ENCODE measurements at places on chromosomes 2 and 18.
A peak's percentile ranks its signal among the peaks of the same experiment; 100 is the strongest.

GRCh38 chr2:229666811-229667210 is 47.5 kb downstream of the DNER start:
- no peak for DNase-seq

- no peak for DNase-seq
Measured at GRCh38 chr2:97868986-97869721, 126.6 kb downstream of the TMEM131 start.

GRCh38 chr2:85787282-85787980 is 33.6 kb downstream of the ATOH8 start:
- no peak for DNase-seq

- no peak for DNase-seq
Measured at GRCh38 chr2:69499966-69500365, 62.7 kb upstream of the NFU1 start.

DNA sequence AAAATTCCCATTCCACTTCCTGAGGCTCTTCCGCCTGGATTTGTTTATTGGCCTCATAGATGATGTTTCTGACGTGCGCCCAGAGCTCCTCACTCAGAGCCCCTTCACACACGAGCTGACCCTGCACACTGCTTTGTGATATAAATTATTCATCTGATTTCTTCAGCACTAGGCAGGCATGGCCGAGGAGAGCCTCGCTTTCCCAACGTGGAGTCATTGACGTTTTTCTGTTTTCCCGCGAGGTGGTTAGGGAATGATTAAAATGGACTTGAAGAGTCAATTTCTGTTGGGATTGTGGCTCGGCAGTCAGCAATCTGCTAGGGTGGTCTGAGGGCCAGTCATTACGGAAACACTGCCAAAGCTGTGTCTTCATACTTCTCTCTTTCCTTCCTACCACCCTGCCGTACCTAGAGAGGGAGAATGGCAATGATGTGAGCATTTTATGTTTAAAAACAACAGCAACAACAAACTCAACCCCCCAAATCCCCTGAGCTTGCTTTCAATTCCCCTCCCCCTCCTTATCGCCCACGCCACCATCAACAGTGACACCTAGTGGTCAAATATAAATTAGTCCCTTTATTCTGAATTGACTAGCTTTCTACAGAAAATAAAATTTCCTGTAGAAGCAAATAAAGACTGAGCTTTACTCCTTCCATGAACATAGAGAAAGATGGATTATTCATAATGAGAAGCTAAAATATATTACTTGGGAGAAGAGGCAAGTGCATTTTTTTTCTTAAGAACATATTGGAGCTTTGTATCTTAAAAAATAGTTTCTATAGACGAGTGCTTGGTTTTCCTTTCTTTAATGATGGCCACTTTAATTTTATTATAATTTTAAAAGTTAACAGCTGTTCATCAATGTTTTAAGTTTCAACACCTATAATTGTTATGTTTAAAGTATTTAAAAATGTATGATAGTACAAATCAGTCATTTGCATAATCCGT is 285.1 kb downstream of the MTX2 start:
- DNase-seq, result peak; percentile 64

- no peak for DNase-seq
Measured at GRCh38 chr2:218605432-218605831, 2.3 kb upstream of the PLCD4 start.

DNA sequence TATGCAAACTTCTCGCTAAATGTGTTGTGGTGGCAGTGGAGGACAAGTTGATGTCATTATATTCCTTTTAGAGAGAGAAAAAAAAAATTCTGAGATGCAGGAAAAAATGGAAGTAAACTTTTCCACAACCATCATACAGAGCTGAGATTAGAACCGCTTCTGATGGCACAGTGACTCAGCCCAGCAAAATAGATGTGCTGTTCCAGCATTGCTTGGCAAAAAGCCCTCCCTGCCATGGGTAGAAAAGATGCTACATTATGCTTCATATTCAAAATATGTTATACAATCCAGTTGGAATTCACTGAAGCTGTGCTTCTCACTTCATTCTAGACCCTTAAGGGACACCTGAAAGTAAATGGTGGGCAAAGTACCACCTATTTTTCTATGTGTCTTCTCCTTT is 1047.6 kb upstream of the FANCL start:
- no peak for DNase-seq

GRCh38 chr18:2909431-2910140 is 62.8 kb downstream of the EMILIN2 start:
- no peak for DNase-seq

DNA sequence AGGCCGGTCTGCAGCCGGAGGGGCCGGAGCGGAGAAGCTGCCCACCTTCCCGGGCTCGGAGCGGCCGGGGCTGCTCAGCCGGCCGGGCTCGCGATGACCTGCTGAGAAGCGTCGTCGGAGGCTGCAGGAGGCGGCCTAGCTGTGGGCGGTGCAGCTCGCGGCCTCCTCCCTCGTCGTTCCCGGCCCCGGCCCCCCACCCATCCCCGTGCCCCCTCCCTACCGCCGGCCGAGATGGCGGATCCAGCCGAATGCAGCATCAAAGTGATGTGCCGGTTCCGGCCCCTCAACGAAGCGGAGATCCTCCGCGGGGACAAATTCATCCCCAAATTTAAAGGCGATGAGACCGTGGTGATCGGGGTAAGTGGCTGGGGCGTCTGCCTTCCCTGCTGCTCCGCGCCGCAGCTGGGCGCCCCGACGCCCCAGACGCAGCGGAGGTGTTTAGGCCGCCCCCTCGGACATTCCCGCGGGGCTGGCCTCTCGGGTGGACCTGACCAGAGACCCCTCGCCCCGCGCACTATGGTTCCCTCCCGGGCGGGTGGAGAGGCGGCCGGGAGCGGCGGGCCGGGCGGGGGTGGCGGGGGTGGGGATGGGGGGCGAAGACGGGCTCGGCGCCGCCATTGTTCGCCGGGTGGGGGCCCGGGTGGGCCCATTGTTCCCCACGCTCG is 492 bp downstream of the KIF5C start:
- no peak for DNase-seq

DNA sequence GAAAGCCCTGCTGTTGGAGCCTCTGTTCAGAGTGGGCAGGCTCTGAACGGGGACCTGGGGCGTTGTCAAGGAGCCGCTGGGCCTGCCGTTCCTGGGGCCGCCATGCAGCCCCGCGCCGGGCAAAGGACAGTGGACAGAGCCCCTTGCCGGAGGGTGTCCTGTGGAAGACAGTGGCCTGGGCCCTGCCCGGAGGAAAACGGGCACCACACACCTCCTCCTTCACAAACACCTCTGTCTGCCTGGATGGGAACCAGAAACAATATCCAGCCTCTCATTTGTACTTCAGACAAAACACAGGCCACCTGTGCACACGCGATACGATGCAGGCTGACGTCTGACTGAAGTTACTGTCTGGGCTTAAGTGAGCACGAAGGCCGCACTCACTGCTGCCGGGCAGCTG is 233.7 kb downstream of the TWIST2 start:
- DNase-seq, result no peak

GRCh38 chr2:239519089-239519920 is 118.5 kb upstream of the HDAC4 start:
- no peak for DNase-seq

DNA sequence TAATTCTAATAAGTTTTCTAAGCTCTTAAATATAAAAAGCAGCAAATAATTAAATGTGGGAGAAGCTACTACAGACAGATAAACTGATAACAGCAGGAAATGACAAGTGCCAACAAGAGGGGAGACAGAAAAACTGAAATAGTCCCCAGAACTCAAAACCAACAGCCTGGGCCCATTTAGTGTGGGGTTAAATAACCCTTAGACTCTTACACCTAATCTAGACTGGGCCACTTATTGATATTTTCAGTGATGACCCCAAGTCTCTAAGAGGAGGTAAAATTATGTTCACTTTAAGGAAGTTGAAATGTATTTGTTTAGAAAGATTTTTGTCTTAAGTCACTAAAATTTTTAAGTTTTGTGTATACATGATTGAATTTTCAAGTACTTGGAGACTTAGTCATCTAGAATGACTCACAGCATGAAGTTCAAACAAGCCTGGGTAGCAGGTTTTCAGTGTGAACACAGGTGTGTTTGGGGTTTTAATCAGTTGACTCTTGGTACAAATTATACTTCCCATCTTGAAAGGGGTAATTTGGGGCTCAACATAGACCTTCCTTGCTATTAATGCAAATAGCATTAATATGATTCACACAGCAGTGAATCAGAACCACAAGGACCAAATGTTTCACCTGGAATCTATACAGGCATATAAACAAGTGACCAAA is 54.9 kb upstream of the MYO3B start:
- DNase-seq, result no peak

DNA sequence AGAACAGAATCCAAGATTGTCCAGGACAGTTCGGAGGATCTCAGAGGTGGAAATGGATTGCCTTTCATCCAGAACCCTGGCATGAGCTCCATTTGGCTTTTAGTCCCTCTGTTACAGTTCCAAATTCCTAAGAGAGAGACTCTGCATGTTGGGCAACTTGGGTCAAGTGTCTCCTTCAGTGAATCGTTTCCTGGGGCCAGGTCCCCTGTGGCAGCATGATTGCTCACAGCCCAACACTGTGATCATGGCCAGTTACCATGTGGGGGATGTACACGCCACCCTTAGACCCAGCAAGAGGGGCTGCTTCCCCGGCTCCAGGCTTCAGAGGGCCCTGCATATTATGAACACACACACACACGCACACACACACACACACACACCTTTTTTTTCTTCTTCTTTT is 118.6 kb upstream of the GLI2 start:
- DNase-seq, result no peak

DNA sequence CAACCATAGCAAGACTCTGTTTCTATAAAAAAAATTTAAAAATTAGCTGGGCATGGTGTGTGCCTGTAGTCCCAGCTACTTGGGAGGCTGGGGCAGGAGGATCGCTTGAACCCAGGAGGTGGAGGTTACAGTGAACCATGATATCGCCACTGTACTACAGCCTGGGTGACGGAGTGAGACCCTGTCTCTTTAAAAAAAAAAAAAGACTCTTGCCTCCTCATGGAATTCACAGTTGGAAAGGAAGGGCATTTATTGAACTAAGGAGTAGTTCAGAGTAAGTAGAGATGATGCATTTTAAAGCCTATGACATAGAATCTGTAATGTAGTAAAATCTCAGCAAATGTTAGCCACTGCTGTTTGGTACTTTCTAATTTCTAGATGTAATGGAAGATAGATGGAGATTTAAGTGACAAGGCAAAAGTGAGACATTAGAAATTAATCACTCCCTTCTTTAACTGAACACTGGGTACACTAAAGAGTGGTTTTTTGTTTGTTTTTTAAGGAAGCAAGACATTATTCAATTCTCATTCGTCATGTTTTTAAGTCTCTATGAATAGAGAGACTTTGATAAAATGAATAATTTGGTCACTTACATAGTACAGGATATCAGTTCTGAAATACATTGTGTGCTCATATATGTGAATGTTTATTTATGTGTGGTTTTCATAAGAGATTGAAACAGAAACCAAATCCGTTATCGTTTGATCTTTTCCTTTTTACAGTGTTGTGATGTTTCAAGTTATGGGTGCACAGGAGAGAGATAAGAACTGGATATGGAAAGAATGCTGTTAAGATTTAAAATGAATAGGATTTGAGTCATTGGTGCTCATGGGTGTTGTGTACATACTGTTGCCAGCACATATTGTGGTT is 186.1 kb upstream of the STON1 start:
- DNase-seq, result no peak

DNA sequence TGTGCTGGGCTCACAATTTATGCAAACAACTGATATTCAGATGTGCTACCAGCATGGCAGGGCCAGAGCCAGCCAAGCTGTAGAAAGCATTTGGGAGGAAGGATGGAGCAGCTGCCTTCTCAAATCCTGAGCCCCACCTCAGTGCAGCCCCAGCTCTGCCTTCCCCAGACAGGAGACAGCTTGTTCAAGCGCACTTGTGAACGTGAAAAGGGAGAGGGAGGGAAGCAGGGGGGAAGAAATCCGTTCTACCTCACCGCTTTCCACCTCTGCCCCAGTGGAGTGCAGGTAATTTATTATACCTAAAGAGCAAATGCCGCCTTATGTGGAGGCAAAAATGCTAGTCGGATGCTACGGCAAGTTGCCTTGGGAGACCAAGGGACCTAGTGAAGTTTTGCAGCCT is 66.0 kb upstream of the SLC14A2 start:
- DNase-seq, result no peak

GRCh38 chr2:46978723-46979122 is 63.1 kb upstream of the MCFD2 start:
- no peak for DNase-seq

- DNase-seq, result no peak
Measured at GRCh38 chr2:53945538-53945937, 25.3 kb downstream of the PSME4 start.

DNA sequence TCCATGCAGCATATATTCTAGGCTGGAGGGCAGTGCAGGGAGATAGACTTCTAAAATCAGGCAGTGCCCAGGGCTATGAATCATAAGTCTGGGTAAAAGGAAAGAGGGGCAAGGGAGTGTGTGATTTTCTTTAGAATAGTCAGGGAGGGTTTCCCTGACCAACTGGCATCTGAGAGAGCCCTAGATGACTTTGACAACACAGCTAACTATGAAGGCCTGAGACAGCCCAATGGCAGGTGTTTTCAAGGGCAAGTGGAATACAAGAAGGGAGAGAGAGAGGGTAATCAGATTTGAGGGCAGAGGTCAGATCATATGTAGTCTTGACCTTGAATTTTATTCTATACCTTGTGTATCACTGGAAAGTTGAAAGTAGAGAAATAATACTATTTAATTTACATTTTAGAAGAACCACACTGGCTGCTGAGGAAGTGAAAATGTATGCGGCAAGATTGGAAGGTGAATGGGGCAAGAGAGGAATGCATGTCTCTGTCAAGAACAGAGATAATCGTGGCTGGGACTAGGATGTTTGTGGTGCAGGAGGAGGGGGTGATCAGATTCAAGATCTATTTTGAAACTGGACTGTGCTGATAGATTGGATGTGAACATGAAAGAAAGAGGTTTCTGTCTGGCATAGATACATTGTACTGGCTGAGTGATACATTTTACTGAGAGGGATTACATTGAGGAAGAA is 1.9 kb upstream of the ITGB6 start:
- no peak for DNase-seq

- no peak for DNase-seq
Measured at GRCh38 chr18:47821314-47821713, 109.1 kb downstream of the SMAD2 start.

- DNase-seq, result no peak
Measured at GRCh38 chr2:134293719-134294537, 40.1 kb downstream of the MGAT5 start.

- peak; percentile 9 for DNase-seq
Measured at GRCh38 chr2:108583903-108584520, 49.7 kb downstream of the LIMS1 start.

GRCh38 chr2:219448099-219448775 is 13.6 kb downstream of the SPEG start:
- no peak for DNase-seq

DNA sequence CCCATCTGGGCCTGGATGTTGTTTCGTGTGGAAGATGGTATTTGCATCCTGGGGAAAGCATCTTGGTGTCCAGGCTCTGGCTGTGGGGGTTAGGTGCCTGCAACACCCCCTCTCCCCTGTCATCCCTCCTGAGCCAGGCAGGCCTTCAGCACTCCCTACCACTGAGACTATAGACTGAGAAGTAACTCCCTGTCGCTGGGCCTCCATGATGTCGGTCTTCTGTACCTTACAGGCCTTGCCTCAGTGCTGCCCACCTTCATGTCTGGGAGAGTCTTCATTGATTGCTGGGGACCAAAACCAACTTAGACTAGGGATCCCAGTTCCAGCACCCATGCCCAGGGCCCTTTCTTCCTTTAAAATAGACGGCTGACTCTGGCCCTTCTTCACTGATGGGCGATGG is 33.1 kb upstream of the DNMT3A start:
- DNase-seq, result no peak
